ENCODE measurements at places on chromosomes 4 and X. TPM values are rescaled to one million over a fixed set of nuclear protein-coding genes. Genes with fewer than 3 reads are reported as not detected.

- H3K36me3 ChIP-seq: no peaks in the 10 kb centered on the region
- no peak for DNase-seq
- H3K27ac ChIP-seq: no peak overlapping the region
- no peaks in the 10 kb centered on the region for H3K27me3 ChIP-seq
Measured at GRCh38 chr4:111717921-111718320, 427.3 kb upstream of the FAM241A start.

- no peak for DNase-seq
- no peaks in the 10 kb centered on the region for H3K27me3 ChIP-seq
- H3K27ac ChIP-seq: no peak overlapping the region
- H3K4me3 ChIP-seq: no peak overlapping the region
- peaks cover 3% of the 10 kb centered on the region for H3K4me1 ChIP-seq
Measured at GRCh38 chrX:7346021-7346420, 198.1 kb upstream of the PUDP start.

GRCh38 chr4:123283371-123283895, 113.2 kb upstream of the SPRY1 start:
- no peaks in the 10 kb centered on the region for H3K36me3 ChIP-seq
- no peak for DNase-seq
- H3K4me1 ChIP-seq: peaks cover 18% of the 10 kb centered on the region
- no peak overlapping the region for H3K4me3 ChIP-seq
- H3K27ac ChIP-seq: no peak overlapping the region

- peaks cover 5% of the 10 kb centered on the region for H3K4me1 ChIP-seq
- no peaks in the 10 kb centered on the region for H3K27me3 ChIP-seq
- peak; percentile 79 for DNase-seq
- H3K36me3 ChIP-seq: no peaks in the 10 kb centered on the region
- H3K27ac ChIP-seq: no peak overlapping the region
Measured at GRCh38 chrX:68989865-68990606, 161.2 kb downstream of the EFNB1 start.

DNA sequence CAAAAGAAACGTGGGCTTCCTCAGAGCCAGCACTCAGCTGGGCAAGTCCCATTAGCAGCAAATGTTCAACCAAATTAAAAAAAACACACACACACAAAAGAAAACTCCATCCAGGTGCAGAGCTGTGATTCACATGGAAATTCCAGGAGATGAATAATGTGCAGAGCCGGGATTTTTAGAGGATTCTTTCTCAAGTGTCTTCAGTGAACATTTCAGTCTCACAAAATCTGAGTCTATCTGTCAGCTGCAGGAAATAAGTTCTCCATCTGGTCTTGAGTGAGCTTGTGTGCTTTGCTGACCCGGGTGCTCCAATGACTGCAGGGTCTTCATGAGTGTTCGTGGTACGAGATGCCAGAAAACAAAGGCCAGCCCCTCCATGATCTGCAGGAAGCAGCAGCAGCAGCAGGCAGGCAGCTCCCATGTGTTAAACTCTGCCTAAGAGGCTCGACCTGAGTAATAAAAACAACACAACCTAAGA, 44.3 kb downstream of the RASGEF1B start:
- no peaks in the 10 kb centered on the region for H3K36me3 ChIP-seq
- peak; percentile 52 for DNase-seq
- no peaks in the 10 kb centered on the region for H3K27me3 ChIP-seq
- H3K27ac ChIP-seq: peak overlapping the region; percentile 83
- H3K4me3 ChIP-seq: peak overlapping the region; percentile 5

- DNase-seq: no peak
- peaks cover 4% of the 10 kb centered on the region for H3K27me3 ChIP-seq
- H3K4me3 ChIP-seq: no peak overlapping the region
- no peak overlapping the region for H3K27ac ChIP-seq
- H3K36me3 ChIP-seq: no peaks in the 10 kb centered on the region
- no peaks in the 10 kb centered on the region for H3K4me1 ChIP-seq
Measured at GRCh38 chr4:174826660-174827059, 2.4 kb downstream of the GLRA3 start.

GRCh38 chr4:63620271-63620670, 789.0 kb downstream of the TECRL start:
- H3K27ac ChIP-seq: no peak overlapping the region
- no peaks in the 10 kb centered on the region for H3K36me3 ChIP-seq
- DNase-seq: no peak
- H3K4me3 ChIP-seq: no peak overlapping the region
- H3K27me3 ChIP-seq: no peaks in the 10 kb centered on the region

GRCh38 chrX:38570396-38570795, 9.1 kb downstream of the TSPAN7 start:
- H3K27me3 ChIP-seq: no peaks in the 10 kb centered on the region
- no peak for DNase-seq
- no peak overlapping the region for H3K4me3 ChIP-seq
- no peak overlapping the region for H3K27ac ChIP-seq
- H3K36me3 ChIP-seq: no peaks in the 10 kb centered on the region
- H3K4me1 ChIP-seq: no peaks in the 10 kb centered on the region

DNA sequence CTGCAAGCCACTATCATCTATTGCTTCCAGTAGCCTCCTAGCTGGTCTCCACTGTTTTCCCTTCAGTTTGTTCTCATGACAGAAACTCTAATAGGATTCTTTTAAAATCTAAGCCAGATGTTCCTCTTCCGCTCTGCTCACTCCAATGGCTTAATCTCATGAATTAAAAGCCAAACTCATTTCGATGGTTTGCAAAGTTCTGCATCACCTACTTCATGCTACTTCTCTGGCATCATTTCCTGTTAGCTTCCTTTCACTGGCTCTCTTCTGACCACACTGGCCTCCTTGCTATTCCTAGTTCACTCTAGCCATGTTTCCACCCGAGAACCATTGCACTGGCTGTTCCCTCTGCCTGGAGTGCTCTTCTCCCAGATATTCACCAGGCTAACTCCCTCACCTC, 102.0 kb upstream of the LSM6 start:
- no peaks in the 10 kb centered on the region for H3K4me1 ChIP-seq
- no peak overlapping the region for H3K4me3 ChIP-seq
- no peak for DNase-seq
- H3K36me3 ChIP-seq: no peaks in the 10 kb centered on the region
- no peak overlapping the region for H3K27ac ChIP-seq
- no peaks in the 10 kb centered on the region for H3K27me3 ChIP-seq

DNA sequence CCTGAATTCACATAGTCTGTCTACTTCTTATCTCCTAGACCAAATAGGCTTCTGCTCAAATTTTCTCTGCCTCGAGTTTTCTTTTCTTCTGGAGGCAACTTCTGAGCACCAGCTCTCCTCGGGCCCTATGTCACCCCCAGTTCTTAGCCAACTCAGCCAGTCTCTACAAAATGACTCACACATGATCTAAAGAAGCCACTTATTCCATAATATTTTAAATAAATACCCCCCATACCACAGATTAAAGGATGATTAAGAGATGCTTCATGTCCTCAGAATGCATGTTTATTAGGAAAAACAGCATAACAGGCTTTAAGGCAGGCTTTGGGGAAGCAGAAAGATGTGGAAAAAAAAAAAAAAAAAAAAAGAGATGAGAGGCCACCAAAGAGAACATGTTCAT, 36.6 kb upstream of the DDX53 start:
- DNase-seq: no peak
- H3K27me3 ChIP-seq: no peaks in the 10 kb centered on the region
- H3K36me3 ChIP-seq: no peaks in the 10 kb centered on the region
- H3K27ac ChIP-seq: no peak overlapping the region

DNA sequence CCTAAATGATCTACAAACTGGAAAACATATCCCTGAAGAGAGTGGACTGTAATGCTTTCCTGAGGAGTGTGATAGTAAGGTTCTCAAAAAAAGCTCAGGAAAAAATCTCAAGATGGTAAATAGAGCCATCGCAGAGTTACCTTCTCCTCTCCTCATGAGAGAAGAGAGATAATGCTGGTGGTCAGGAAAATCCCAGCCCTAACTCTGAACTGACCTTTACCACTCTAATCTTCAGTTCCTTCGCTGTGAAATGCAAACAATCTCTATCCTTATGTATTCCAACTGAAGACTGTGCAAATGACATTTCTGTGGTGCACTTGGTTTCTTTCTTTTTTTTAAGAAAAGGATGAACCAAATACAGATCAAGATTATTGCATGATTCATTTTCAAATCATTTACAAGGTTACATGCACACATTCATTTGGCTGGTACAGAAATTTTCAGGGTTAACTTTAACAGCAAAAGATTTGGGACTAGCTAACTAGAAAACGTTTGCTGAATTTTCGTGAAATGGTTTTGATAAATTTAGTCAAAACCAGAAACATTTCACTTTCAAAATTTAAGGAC, 8.3 kb downstream of the PPM1K start:
- no peak overlapping the region for H3K4me3 ChIP-seq
- H3K27me3 ChIP-seq: no peaks in the 10 kb centered on the region
- no peaks in the 10 kb centered on the region for H3K36me3 ChIP-seq
- no peaks in the 10 kb centered on the region for H3K4me1 ChIP-seq

DNA sequence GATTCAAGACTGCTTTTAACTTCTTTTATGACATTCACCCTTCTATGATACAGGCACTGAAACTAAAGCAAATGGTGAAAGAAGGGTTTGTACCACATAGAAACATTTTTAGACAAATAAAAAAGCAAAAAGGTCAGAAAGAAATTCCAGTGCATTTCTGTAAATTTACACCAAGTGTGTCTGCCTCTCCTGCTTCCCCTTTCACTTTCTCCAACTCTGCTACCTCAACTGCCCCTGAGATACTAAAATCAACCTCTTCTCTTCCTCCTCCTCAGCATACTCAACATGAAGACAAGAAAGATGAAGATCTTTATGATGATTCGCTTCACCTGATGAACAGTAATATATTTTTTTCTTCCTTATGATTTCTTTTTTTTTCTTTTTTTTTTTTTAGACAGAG, 187.9 kb downstream of the LRBA start:
- H3K27ac ChIP-seq: no peak overlapping the region
- H3K4me3 ChIP-seq: no peak overlapping the region
- H3K4me1 ChIP-seq: no peaks in the 10 kb centered on the region
- H3K27me3 ChIP-seq: no peaks in the 10 kb centered on the region
- no peaks in the 10 kb centered on the region for H3K36me3 ChIP-seq
- no peak for DNase-seq

DNA sequence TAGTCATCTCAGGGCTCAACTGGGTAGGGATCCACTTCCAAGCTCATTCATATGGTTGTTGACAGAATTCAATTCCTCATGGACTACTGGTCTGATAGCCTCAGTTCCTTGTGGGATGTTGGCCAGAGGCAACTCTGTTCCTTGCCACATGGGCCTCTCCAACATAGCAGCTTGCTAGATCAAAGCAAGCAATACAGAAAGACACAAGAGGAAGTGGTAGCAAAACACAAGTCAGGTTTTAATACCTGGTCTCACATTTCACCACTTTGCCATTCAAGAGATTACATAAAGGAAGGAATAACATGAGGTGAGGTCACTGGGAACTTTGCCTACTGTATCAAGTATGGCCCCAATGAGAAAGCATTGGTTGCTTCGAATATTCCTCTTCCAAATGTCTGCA, 79.2 kb downstream of the PRSS12 start:
- DNase-seq: no peak
- H3K27me3 ChIP-seq: peaks cover 8% of the 10 kb centered on the region
- H3K4me1 ChIP-seq: no peaks in the 10 kb centered on the region
- no peaks in the 10 kb centered on the region for H3K36me3 ChIP-seq

DNA sequence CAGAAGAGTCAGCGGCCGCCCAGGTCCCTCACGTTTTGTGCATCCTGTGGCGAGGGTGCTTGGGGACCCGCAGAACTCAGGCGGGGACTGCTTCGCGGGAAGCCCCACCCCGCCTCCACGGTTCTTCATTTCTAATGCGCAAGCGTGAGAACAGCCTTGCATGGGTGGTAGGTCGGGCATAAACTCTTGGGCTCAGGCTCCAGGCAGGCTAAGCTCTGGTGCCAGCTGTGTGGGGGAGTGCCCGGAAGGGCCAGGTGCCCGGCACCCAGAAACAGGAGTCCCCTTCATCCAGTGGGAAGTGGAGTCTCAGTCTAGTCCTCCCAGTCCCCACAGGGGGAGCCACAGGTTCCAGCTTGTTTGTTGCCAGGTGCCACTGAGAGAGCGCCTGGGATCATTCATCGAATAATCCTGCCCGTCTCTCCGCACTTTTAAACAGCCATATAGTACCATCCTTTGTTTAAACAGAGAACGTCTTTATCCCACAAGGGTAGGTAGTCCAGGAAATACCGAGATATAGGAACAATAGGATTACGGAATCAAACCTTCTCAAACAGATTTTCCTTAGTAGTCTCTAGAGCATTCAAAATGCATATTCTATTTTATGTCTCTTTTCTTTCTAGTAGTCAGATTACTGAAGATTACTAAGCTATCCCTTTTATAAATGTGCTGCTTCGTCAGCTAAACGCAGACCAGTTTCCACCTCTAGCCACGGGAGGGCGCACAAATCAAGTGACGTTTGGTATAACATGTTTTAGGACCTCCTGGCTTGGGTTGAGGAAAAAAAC, 12.7 kb upstream of the RBBP7 start:
- no peaks in the 10 kb centered on the region for H3K4me1 ChIP-seq
- no peak overlapping the region for H3K27ac ChIP-seq
- peak; percentile 84 for DNase-seq
- H3K36me3 ChIP-seq: no peaks in the 10 kb centered on the region
- peak overlapping the region; percentile 53 for H3K4me3 ChIP-seq

DNA sequence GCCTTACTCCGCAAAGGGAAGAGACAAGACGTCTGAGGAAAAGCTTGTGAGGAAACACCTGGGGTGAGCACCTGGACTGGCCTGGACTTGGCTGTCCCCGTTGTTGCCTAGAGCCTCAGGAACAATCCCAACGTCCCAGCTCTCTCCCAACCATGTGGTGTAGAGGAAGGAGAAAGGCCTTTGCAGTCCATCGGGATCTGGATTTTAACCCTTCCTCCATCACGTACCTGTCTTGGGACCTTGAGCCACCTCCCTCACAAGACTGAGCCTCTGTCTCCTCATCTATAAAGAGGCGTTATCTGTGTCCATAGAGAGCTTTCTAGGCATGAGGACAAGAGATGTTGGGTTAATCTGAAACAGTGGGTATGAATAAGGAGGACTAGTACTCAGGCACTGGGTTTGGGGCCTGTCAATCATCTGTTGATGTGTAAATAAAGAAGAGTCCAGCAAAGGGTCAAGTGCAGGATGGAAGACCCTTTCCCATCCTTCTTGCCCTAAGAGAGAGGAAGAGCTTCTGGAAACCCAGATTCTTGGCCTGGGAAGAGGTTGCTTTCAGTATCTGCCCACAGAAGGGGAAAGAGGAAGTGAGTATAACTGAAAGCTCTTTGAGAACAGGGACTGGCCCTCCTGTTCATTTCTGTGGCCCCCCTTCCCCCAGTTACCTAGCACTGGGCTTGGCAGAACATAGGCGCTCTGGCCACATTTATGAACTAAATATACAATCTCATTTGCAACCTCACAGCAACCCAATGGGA, 137.1 kb downstream of the PJA1 start:
- H3K27ac ChIP-seq: no peak overlapping the region
- no peaks in the 10 kb centered on the region for H3K36me3 ChIP-seq
- DNase-seq: no peak
- no peaks in the 10 kb centered on the region for H3K27me3 ChIP-seq

- H3K36me3 ChIP-seq: no peaks in the 10 kb centered on the region
- H3K4me1 ChIP-seq: peaks cover 15% of the 10 kb centered on the region
- peaks cover 56% of the 10 kb centered on the region for H3K27me3 ChIP-seq
- no peak overlapping the region for H3K4me3 ChIP-seq
- no peak overlapping the region for H3K27ac ChIP-seq
Measured at GRCh38 chr4:76879731-76880364, 18.1 kb downstream of the SOWAHB start.

- peak; percentile 94 for DNase-seq
- no peak overlapping the region for H3K27ac ChIP-seq
- peak overlapping the region; percentile 71 for H3K4me3 ChIP-seq
- peaks cover 4% of the 10 kb centered on the region for H3K4me1 ChIP-seq
Measured at GRCh38 chrX:1205681-1206611, 6.5 kb downstream of the CRLF2 start.

LAS1L gene
- 45.9 TPM for total RNA-seq

GPRASP3 gene
- 20.3 TPM for total RNA-seq

FREM3 gene
- total RNA-seq: not detected

XK gene
- 1.0 TPM for total RNA-seq

FATE1 gene
- not detected for total RNA-seq

P2RY8 gene
- 0.68 TPM for total RNA-seq

RAB40AL gene
- not detected for total RNA-seq

CACNA1F gene
- 1.1 TPM for total RNA-seq

GRIA2 gene
- total RNA-seq: not detected

Data from neural progenitor cell (in vitro differentiated cells).